Ascending aorta (tissue), 2 donors: ENCODE measurements at places on chromosomes 7 and 10. TPM values are rescaled to one million over a fixed set of nuclear protein-coding genes. Genes with fewer than 3 reads are reported as not detected.

The NAPEPLD gene
- 19.4 TPM for total RNA-seq

DNA sequence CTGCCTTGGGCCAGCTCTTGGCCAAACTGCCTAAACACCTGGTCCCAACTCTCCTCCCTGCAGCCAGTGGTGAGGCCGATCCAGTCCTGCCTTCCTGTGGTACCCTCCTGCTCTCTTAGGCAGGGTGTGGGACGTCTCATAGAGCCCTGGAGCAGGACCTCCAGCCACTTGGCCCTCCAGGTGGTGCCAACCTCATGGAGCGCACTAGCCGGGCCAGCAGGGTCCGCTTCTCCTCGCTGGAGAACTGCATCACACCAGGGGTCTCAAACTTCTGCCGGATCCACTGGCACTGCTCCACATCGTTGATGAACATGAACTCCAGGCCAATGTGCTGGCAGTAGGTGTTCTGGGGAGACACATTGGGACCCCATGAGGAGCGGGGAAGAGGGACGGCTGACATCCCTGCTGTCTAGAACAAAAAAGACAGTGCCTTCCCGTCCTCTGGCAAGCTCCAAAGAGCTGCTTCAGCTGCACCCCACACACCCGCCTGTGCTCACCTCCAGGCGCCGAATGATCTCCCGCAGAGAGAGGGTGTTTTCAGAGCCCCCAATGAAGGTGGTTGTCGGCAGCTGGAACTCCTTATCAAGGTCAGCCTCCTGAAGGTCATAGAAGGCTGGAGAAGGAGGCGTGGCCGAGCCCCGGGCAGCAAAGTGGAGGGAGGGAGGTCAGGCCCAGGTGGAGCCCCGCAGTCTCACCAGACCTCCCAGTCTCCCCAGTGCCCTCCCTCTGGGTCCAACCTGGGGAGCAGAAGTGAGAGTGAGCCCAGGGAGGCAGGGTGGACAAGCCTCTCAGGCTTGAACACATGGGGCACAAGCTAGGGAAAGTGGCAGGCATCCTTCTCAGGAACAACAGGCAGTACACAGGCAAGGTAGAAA, 10.2 kb downstream of the OGDHL start:
- no peaks in the 10 kb centered on the region for H3K4me1 ChIP-seq
- H3K4me3 ChIP-seq, result no peak overlapping the region
- no peaks in the 10 kb centered on the region for H3K27me3 ChIP-seq
- DNase-seq, result peak; percentile 41
- H3K27ac ChIP-seq, result no peak overlapping the region

The CCDC6 gene
- 21.1 TPM for total RNA-seq

The UTF1 gene
- total RNA-seq, result not detected

- no peak overlapping the region for H3K27ac ChIP-seq
- H3K36me3 ChIP-seq, result no peaks in the 10 kb centered on the region
- no peak for DNase-seq
- H3K4me1 ChIP-seq, result no peaks in the 10 kb centered on the region
Measured at GRCh38 chr10:60742512-60742911, 35.8 kb upstream of the CDK1 start.

DNA sequence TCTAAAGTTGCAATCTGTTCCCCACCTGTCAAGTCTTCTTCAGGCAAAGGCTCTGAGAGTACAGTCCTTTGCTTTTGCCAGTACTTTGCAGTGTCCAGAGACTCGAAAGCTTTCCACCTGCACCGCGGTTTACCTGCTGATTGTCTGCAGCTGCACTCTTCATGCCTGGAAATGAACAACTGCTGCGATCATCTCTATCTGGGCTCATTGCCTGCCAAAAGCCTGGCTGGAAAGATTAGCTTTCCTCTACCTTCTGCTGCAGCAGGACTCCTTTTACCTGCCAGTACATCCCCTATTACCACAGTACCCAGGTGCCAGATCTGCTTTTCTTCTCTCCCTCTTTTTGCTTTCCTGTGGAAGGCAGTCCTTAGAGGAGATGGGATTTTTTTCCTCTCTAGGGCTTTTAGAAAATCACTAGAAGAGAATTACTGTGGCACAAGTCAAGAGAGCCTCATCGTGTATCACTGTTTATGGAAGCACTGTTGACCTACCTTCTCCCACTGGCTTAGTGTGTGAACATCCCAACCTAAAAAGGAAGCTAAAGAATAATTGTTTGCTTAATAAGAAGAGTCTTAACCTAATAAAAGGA, 2.2 kb downstream of the STRIP2 start:
- H3K36me3 ChIP-seq, result no peaks in the 10 kb centered on the region
- no peaks in the 10 kb centered on the region for H3K27me3 ChIP-seq
- DNase-seq, result no peak
- H3K4me3 ChIP-seq, result no peak overlapping the region
- H3K4me1 ChIP-seq, result peaks cover 7% of the 10 kb centered on the region
- H3K27ac ChIP-seq, result no peak overlapping the region

DNA sequence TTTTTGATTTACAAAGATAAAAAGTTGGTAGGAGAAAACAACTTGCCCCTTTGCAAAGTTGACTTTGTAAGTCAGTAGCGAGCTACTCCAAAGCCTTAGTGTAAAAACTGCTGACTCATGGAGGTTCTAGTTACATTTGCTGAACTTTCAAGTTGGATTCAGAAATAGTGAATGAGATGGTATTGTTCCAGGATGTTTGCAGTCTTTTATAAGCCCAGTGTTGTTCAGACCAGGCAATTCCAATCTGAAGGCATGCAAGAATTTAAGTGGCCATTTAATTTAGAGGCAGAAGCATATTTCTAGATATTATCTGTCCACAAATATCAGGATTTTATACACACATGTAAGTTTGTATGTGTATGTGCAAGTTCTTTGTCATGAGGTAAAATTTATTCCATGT, 21.6 kb downstream of the TES start:
- H3K27ac ChIP-seq, result peak overlapping the region; percentile 84
- DNase-seq, result no peak
- H3K4me1 ChIP-seq, result peaks cover 25% of the 10 kb centered on the region
- no peak overlapping the region for H3K4me3 ChIP-seq

GRCh38 chr10:119176166-119176565, 2.4 kb downstream of the PRDX3 start:
- no peak for DNase-seq
- no peaks in the 10 kb centered on the region for H3K27me3 ChIP-seq
- H3K4me1 ChIP-seq, result peaks cover 7% of the 10 kb centered on the region
- H3K27ac ChIP-seq, result no peak overlapping the region
- H3K36me3 ChIP-seq, result peaks cover 30% of the 10 kb centered on the region
